Fibroblast of skin of left quadriceps (primary cell): ENCODE measurements at places on chromosomes 5 and 9.

DNA sequence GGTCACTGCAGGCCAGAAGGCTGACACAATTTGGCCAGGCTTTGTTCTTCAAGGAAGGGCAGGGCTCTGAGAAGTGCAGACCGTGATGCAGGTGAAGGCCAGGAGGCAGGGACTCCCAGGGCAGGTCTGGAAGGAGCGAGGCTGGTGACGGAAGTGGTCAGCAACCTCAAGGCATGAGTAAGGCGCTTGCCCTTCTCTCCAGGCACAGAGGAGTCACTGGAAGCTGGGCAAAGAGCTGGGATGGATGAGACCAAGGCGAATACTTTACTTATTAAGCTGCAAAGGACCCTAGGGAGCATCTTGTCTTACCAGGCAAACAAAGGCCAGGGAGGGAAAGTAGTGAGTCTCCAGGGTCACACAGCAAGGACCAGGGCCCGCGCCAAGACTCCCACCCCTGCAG, 18.6 kb downstream of the IRF1 start:
- no peak for DNase-seq

GRCh38 chr5:63923914-63924313, 38.3 kb downstream of the HTR1A start:
- DNase-seq, result no peak

- no peak for DNase-seq
These were observed 335.7 kb downstream of the PRELID2 start for GRCh38 chr5:145499483-145499882.

DNA sequence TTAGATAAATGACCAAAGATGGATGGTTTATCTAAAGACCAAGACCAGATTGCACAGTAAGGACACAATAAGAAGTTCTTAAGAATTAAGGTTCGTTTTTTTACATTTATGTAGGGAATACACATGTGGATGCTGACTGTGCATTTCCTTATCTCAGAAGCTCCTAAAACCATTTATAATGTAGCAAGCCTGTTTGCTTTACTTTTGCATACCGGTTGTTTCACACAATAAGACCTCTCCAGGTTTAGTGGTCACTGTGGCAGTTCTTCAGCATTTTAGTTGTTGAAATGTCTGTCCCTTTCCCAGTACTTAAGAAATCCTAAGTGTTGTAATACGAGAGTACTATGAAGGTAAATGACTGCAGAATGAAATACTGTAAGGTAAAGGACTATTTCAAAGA, 43.6 kb downstream of the BASP1 start:
- no peak for DNase-seq

- DNase-seq, result no peak
These were observed 590.4 kb upstream of the PTGER4 start for GRCh38 chr5:40089269-40089668.

GRCh38 chr9:99004717-99005460, 61.2 kb downstream of the COL15A1 start:
- DNase-seq, result no peak

DNA sequence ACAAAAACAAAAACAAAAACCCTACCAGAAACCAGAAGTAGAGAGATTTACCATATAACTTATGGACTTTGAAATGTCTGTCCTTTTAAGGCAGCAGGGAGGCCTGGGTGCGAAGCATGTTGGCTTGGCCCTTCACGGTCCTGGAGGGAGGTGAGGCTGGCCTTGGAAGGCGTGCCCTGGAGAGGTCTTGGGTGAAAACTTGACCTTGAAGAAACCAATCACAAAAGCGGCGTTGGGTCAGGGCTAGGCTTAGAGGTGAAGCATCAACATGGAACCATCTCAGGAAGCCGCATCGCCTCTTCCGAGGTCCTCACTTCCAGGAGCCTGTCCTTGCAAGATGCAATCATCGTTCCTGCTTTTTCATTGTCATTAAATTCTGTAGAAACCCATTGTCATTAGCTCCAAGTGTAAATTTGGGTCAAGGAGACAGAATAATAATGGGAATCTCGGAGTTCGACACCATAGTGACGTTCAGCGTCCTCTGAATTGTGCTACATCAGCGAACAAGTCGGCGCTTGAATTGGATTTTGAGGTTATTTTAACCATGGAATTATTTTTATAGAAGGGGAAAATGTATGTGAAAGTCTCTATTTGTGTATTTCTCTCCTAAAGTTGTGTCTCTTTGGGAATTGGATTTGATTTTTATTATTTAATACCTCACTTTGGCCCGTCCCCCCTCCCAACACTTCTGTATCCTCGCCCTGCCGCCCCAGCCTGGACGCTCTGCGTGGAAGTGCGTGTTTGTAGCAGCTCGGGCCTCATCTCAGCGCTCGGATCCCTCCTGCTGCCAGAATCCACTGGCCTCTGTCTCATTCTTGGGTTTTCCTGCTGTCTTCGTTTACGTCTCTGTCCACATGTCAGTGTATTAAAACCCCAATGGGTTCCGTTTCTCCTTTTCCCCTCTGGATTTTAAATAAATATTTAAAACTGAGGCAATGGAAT, 11.1 kb upstream of the ORM1 start:
- no peak for DNase-seq

- peak; percentile 32 for DNase-seq
These were observed 16.4 kb upstream of the ZBTB34 start for GRCh38 chr9:126844085-126844484.

- DNase-seq, result no peak
These were observed 425.7 kb downstream of the PIK3R1 start for GRCh38 chr5:68641211-68641610.

DNA sequence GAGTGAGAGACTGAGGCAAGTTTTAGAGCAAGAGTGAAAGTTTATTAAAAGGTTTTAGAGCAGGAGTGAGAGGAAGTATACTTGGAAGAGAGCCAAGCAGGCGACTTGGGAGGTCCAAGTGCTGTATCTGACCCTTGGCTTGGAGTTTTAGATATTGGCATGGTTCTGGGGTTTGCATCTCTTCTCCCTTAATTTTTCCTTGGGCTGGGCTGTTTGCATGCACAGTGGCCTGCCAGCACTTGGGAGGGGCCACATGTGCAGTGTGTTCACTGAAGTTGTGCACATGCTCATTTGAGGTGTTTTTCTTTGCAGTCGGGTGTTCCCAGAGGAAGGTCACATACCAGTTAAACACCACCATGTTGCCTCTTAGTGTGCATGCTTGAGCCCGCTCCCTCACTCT, 464.1 kb downstream of the DMRT2 start:
- DNase-seq, result no peak

GRCh38 chr5:100861148-100861547, 41.9 kb downstream of the ST8SIA4 start:
- no peak for DNase-seq

DNA sequence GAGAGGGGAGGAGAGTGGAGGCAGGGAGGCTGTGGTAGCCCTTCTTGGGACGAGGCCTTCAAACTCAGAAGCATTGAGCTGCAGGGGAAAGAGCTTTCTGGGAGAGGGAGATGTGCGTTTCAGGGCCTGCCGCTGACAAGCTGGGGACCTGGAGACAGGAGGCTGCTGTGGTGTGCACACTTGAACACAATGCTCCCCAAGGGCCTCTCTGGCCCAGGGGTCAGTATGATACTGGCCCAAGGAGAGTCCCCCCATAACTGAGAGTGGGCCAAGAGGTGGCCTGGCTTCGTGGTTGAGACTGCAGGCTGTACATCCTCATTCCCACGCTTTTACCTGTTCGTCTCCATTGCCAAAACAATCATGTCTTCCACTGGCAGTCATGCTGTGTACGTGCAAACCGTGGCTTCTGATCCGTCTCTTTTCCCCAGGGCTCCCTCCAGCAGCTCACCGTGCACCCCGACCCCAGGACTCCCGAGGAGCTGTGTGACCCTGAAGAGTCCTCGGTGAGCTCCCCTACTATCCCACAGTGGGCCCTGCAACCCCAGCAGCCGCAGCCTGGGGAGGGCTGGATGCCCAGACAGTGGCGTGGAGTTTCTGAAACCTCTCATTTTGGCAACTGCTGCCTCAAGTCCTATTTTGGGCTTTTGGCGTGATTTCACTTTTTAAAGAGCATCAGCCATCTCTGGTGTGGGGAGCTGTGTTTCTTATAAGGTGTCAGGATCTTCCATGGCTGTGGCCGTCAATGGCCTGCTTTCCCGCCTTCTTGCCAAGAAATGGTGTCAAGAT, 43.4 kb downstream of the COL15A1 start:
- no peak for DNase-seq

DNA sequence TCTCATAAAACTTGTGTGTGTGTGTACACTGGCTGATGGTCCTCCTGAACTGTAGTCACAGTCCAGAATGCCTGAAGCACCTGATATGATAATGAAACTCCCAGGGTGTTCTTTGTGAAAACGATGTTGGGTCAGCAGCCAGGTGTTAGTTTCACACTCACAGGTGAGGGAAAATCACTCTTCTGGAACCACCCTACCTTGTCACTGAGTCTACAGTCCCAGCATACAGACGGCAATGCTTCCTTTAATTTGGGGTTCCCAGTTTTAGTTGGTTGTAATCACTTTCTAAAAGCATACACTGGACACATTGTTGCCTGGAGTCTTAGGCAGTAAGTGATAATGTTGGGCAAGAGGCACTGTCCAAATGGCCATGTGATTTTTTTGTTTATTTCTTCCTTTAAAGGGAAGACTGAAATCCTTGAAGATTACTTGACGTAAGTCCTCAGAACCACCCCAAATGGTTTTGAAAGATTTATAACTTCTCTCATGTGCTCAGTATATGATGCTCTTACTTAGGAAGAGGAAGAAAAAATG, 18.2 kb upstream of the MGAT1 start:
- DNase-seq, result no peak

DNA sequence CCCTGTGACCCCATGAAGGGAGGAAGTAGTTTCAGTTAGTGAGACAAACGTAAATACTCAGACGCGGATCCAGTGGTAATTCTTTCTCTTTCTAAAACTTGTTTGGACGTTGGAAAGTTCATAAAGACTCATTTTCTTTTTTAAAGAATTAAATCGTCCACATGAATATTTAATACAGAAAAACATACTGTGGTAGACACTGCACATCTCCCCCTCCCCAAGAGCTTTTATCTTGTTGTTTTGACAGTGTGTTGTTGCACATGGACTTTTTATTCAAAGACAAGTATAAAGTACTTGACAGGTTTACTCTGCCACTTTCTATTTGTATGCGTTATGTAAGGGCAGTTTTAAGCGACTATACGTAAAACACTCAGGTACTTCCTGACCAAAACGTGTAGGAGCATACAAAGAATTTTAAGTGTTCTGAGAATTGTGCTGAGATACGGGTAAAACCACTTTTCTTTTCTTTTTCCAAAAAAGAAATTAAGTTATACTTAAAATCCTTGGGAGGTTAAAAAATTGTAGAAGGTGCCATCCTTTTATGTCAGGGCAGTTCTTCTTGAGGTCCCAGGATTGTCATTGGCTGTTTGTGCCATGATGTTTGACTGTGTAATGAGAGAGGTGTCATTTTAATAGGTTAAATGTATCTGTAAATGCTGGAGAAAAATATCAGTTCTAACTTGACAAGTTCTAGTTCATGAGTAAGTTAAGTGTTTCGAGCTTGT, 1.3 kb downstream of the NIPBL start:
- no peak for DNase-seq

GRCh38 chr5:17411436-17412402, 86.3 kb upstream of the TAF11L2 start:
- DNase-seq, result peak; percentile 61

- no peak for DNase-seq
These were observed 78.7 kb downstream of the GAS1 start for GRCh38 chr9:86868616-86869015.

DNA sequence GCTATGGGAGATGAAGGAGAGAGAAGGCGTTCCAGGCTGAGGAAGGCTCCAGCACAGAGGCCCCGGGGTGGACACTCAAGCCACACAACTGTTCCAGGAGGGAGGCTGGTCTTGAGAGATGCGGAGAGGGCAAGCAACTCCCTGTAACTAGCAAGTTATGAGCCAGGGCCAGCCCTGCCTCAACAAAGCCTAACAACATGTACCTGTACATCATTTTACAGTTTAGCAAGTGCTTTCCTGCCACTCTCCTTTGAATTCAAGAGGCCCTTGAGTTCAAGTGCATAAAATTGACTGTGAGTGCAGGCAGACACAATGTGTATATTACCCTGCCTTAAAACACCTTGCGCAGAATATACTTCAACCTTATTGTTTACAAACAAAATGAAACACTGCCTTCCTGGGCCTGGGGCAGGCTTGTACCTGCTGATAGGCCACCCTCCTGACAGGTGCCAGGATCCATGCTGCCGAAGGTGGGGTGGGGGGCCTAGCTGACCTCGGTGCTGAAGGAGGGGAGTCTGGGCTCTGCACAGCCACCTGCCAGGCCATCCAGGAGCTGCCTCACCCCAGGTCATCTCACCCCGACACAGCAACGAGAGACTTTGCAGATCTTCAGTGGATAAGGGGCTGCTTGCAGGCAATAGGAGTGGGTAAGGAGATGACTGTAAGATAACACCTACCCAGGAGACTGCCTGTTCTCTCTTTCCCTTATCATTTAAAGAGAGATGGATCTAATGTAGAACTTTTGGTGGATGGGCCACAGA, 80.0 kb downstream of the PPARGC1B start:
- no peak for DNase-seq

GRCh38 chr5:14757850-14758249, 93.3 kb downstream of the OTULIN start:
- DNase-seq, result no peak

DNA sequence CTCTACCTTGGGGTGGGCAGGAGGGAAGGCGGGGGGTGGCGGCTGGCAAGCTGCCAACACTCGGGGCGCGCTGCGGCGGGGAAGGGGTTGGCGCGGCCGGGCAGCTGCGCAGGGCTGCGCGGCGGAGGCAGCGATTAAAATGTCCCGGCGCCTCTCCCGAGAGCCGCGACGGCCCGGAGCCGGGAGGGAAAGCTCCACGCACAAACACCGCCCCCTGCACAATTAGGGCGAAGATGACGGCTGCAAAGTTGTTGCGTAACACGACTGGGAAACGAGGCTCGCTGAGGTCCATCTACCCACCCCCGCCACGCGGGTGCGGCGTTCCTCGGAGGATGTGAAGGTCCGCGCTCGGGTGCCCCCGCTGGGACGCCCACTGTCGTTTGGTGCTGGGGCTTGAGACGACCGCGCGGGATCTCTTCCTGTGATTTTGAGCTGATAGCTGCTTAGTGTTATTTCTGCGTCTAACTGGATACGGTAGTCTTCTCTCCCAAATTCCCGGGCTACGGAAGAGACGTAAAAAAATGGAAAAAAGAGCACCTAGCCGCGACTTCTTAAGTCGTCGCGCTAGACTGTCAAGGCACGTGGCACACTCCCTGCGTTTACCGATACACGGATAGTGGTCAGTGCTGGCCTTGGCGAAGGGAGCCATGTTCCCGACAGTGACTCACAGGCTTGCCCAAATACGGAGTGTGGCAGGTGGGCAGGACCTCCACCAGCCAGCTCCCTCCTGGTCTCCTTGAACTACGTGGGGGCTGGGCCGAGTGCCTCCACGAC, 958 bp upstream of the NFIL3 start:
- no peak for DNase-seq

- DNase-seq, result no peak
These were observed 35.8 kb downstream of the VLDLR start for GRCh38 chr9:2657427-2657826.

GRCh38 chr5:84688566-84688965, 303.9 kb upstream of the EDIL3 start:
- DNase-seq, result peak; percentile 97

GRCh38 chr9:127535834-127536233, 76.2 kb upstream of the STXBP1 start:
- DNase-seq, result no peak
